ENCODE measurements at places on chromosomes 1 and 21.

GRCh38 chr1:8154621-8155052 is 128.5 kb upstream of the ERRFI1 start:
- no peak for DNase-seq
- no peaks in the 10 kb centered on the region for H3K36me3 ChIP-seq
- H3K27me3 ChIP-seq = no peaks in the 10 kb centered on the region
- H3K27ac ChIP-seq = no peak overlapping the region
- H3K4me1 ChIP-seq = peaks cover 11% of the 10 kb centered on the region

DNA sequence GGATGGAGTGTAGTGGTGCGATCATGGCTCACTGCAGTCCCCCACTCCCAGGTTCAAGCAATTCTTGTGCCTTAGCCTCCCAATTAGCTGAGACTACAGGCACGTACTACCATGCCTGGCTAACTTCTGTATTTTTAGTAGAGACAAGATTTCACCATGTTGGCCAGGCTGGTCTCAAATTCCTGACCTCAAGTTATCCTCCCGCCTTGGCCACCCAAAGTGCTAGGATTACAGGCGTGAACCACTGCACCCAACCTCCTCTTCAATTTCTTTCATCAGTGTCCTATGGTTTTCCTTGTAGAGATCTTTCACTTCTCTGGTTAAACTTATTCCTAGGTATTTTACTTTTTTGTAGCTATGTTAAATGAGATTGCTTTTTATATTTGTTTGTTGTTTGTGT is 10.7 kb upstream of the MAST2 start:
- H3K27me3 ChIP-seq = peaks cover 3% of the 10 kb centered on the region
- H3K36me3 ChIP-seq = no peaks in the 10 kb centered on the region
- H3K27ac ChIP-seq = no peak overlapping the region

GRCh38 chr1:46544561-46545240 is 6.7 kb downstream of the KNCN start:
- H3K27me3 ChIP-seq = peaks cover 53% of the 10 kb centered on the region
- H3K4me3 ChIP-seq = no peak overlapping the region

DNA sequence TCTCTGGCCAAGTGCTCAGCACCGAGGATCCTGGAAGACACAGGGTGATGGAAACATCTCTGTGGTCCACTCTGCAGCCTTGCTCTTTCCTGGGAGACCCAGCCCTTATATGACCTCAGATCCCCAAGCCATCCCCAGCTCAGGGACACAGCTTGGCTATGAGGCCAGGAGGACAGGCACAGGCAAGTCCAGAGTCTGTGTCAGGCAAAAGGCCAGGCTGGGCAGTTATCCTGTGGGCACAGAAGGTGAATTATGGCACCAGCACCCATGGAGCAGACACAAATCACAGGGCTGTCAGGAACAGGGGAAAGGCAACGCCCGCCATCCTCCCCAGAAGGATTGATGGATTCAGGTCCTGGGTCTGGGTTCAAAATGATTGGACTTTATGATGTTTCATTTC is 52.1 kb upstream of the SCMH1 start:
- DNase-seq = no peak
- peaks cover 13% of the 10 kb centered on the region for H3K27me3 ChIP-seq
- no peak overlapping the region for H3K4me3 ChIP-seq
- no peaks in the 10 kb centered on the region for H3K36me3 ChIP-seq

GRCh38 chr1:29630756-29631155 is 394.4 kb downstream of the PTPRU start:
- H3K4me3 ChIP-seq = no peak overlapping the region
- H3K36me3 ChIP-seq = no peaks in the 10 kb centered on the region
- H3K4me1 ChIP-seq = no peaks in the 10 kb centered on the region
- H3K27me3 ChIP-seq = peaks cover 6% of the 10 kb centered on the region
- no peak overlapping the region for H3K27ac ChIP-seq
